ENCODE measurements at places on chromosomes 4 and X. TPM values are rescaled to one million over a fixed set of nuclear protein-coding genes. Genes with fewer than 3 reads are reported as not detected.

Gene SSX2B
- not detected for total RNA-seq

GRCh38 chr4:128608006-128608405 is 201.5 kb upstream of the JADE1 start:
- DNase-seq: no peak

GRCh38 chr4:102574317-102574716 is 73.2 kb downstream of the NFKB1 start:
- no peak for DNase-seq

Gene ZNF81
- 3.6 TPM for total RNA-seq

DNA sequence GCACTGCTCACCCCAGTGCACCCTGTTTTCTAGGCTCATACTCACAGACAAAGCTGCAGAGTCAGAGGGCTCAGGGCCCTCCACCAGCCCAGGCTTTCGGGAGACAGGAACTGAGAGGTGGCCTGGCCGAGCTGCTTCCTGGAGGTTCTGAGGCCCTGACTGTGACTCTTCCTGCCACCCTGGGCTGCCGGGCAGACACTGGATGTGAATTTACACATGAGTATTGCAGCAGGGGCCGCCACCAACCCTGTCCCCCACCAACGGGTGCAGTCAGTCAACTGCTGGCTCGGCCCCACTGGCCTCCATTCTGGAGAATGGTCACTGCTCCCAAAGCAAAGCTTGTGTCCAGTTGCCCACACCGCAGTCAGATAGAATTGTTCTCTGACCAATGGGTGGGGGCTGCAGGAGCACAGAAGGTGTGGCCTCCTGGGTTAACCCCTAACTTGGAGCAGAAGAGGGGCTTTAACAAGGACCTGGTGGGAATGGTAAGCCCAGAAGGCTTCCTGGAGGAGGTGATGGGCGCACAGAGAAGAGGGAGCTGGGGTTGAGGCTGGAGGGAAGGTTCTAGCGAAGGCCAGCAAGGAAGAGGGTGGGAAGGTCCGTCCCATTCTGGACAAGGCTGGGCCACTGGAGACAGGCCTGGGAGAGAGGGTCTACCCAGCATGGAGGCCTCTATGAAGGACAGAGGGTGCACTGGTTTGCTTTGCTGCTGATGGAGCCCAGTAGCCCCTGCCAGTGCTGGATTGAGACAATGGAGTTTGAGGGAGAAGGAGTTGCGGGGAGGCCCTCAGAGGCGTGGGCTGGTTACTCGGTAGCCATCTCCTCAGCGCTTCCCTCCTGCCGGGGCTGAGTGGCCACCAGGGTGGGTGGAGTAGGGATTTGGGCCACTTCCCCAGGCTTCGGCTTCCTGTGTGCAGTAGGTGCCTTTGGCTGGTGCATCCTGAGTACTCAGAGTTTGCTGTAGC is 135.3 kb downstream of the CPZ start:
- DNase-seq: no peak

DNA sequence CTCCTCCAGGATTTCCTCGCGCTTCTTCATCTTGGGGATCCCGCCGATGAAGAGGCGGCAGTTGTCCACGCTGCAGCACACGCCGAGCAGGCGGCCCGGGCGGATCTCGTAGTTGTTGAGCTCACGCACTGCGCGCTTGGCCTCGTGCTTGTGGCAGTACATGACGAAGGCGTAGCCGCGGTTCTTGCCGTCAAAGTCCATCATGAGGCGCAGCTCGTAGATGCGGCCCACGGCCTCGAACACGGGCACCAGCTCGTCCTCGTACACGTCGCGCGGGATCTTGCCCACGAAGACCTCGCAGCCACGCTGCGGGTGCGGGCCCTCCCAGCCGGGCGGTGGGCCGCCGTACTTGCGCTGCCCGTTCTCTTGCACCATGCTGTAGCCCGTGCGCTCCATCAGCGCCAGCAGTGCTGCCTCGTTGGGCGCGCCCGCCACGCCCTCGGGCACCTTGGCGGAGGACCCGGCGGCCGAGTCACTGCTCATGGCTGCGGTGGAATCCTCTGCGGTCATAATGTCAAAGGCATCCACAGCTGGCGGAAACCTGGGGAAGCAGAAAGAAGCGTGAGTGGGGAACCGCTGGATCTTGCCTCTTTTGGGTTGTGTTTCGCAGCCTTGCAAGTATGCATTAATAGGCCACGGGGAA is 103.4 kb downstream of the CHRNA9 start:
- DNase-seq: no peak

GRCh38 chrX:33339219-33339618 is 127.9 kb upstream of the DMD start:
- DNase-seq: peak; percentile 69

Gene DIPK2B
- not detected for total RNA-seq

Gene MAGEE1
- 2.1 TPM for total RNA-seq

DNA sequence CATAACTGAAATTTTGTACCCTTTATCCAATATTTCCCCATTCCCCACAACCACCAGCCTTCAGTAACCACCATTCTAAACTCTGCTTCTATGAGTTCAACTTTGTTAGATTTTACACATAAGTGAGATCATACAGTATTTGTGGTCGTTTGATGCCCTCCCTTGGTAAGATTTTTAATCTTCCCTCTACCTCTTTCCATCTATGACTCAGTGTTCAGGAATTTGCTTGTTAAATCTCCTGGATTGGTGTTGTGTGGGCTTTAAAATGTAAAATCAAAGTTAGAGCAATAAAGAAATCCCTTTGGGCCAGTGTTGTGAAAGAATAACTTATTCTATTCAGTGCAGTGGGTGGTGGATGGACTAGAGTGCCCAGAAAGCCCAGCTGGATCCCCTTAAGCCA is 37.4 kb downstream of the SLC16A2 start:
- DNase-seq: peak; percentile 72

Gene STARD8
- total RNA-seq: 10.6 TPM

DNA sequence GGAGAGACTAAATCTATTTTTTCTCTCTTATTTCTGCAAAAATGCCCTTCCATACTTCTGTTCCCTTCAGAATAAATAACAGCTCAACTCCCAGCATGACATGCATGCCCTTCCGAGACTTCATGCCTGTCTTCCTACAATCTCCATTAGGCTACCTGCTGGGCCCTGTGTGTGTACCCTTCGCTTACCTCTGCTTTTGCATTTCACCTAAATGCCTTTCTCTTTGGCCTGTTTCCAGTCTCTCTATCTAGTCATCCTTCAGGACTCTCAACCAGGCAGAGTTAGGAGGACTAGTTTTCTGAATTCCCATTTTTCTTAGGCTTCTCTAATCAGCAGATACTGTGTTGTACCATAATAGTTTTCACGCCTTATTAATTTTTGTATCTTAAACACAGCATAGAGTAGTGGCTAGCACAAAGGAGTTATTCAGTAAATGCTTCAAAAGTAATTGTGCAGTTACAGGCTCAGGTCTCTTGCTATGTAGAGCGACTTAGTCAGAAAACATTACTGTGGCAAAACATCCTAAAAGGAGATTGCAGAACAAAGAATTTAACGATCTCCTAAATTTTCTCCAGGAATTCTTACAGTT is 20.5 kb downstream of the SEPTIN11 start:
- DNase-seq: no peak

Gene FAM193A
- 14.9 TPM for total RNA-seq

DNA sequence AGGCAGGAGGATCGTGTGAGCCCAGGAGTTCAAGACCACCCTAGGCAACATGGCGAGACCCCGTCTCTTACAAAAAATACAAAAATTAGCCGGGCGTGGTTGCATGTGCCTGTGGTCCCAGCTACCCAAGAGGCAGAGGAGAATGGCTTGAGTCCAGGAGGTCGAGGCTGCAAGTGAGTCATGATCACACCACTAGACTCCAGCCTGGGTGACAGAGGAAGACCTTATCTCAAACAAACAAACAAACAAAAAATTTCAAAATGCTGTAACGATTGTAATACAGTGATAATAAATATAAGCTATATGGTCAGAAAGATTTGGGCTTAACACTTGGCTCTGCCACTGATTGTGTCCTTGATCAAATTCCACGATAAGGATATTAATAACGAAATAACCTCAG is 24.2 kb downstream of the SLC25A4 start:
- DNase-seq: peak; percentile 15

DNA sequence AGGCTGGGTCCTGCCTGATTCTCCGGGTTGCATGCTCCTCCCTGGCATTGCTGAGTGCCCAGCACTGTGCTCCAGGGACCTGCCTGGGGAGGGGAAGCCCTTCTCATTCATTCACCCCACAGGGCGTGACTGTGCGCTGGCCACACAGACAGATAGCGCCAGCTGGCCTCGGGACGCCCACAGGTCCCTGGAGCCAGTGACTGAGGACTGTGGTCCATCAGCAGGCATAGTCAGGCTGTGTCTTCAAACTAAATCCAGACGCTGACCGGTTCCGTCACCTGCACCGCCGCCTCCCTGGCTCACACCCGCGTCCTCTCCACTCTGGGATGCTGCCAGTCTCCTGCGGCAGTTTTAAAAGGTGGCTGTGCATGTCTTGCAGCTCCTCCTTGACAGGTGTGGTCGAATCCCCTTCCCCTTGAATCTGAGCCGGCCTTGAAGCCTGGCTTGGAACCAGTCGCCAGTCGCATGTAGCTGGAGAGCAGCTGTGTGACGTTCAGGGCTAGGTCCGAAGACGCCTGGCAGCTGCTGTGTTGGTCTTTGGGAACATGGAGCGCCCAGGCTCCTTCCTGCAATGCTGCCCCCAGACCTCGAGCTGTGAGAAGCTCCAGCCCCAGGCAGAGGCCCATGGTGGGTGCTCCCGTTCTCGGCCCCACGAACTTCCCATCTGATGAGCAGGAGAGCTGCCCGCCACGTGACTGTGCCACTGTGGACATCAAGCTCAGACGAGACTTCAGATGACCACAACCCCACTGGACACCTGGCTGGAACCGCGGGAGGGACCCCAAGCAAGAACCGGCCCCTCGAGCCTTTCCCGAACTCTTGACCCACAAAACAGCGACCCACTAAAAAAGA is 94.1 kb downstream of the ADRA2C start:
- no peak for DNase-seq

DNA sequence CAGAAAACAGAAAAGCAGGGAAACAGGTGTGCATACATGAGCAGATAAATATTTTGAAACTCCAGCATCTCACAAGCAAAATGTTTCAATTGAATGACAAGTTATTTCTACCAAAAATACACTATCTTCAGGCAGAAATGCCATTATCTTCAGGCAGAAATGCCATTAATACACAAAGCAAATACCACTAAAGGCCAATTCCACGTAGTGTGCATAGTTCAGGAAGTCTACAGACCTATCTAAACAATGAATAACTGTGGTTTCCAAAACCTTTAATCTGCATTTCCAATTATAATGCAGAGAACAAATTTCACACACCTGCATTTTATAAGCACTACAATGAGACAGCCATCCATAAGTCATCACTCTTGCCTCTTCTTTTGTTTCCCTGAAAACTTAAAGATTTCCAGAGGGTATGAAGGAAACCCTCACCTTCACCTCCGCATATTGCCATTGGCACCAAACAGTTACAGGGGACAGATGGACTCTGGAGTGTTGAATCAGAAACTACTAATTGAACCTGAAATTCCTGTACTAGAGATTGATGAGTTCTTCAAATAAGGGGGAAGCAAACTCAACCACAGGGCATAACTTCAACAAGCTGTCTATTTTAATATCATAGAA is 179.0 kb downstream of the PDGFC start:
- no peak for DNase-seq

GRCh38 chrX:42220083-42220482 is 296.7 kb upstream of the CASK start:
- no peak for DNase-seq

- DNase-seq: peak; percentile 94
Measured at GRCh38 chr4:57023104-57023503, 44.4 kb downstream of the POLR2B start.

DNA sequence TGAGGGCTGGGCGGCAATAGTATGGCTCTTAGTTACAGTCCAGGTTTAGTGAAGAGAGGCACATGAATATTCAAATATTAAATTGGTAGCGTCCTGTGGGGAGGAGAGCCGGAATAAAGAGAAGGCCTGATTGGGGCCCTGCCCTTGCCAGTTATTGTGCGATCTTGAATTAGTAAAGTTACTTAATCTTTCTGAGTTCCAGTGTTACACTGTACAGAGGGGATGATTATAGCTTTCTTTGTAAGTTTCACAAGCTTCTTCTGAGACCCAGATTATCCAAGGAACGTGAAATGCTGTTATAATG is 1.2 kb downstream of the METAP1 start:
- DNase-seq: no peak

Gene BEND2
- total RNA-seq: not detected

GRCh38 chrX:123601437-123601836 is 131.4 kb downstream of the THOC2 start:
- no peak for DNase-seq

Gene MAGEA8
- total RNA-seq: not detected

Gene IL21
- total RNA-seq: not detected

DNA sequence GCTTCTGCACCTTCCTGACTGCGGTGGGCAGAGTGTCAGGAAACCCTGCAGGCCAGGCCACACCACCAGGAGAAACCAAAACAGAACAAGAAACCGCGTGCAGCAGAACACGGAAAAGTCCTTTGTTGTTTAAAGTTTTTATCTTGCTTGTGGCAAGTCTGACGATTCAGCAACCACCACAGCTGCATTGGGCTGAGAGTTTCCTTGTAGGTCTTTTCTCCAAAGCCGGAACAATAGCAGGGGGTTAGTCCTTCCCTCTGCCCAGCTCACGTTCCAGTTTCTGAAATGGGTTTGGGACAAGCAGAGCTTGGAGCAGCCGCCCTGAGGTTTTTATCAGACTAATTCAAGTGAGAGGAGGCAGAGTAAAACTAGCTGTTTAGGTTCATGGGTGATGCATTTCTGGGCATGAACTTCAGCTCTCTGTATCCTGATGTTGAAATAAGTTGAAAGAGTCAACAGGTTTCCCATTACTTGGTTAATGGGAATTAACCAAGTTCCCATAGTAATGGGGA is 216.9 kb downstream of the PTTG2 start:
- DNase-seq: peak; percentile 56

Gene MMRN1
- total RNA-seq: not detected

DNA sequence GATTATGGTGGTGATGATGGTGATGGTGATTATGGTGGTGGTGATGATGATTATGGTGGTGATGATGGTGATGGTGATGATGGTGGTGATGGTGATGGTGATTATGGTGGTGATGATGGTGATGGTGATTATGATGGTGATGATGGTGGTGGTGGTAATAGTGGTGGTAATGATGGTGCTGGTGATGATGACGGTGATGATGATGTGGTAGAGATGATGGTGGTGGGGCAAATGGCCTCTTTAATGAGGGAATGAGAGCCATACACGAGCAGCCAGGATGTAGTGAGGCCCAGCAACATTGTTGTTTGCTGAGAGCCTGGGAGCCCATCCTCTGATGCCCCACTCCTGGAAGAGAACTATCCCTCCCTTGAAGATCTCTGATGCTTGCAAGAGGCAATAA is 29.0 kb downstream of the HMX1 start:
- DNase-seq: no peak

Gene FMR1NB
- total RNA-seq: not detected

Gene DCAF4L1
- total RNA-seq: under 0.01 TPM

DNA sequence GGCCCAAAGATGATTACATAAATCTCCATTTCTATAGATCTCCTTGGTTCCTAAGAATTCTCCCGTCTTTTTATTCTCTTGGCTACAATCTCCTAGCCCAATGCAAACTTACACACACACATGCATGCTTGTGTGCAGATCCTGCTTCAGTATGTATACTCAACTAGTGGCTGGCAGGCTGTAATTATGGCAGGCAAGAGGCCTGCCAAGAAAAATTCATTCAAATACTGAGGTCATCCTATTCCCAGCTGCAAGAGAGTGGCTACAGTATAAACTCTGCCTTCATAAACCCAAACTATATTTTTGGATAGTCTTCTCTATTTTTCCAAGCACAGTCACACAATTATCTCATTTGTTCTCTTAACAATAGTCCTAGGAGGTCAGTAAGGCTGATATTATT is 95.2 kb downstream of the SHROOM4 start:
- no peak for DNase-seq

- no peak for DNase-seq
Measured at GRCh38 chr4:75484190-75484589, 30.0 kb downstream of the RCHY1 start.

Gene TSPAN6
- 23.5 TPM for total RNA-seq

Data from LHCN-M2 (cell line).